NCI-H2081 treated with DMSO at 0.1 percent for 48 hours (cell line): ENCODE measurements at places on chromosomes 4 and X.

- DNase-seq: no peak
These were observed 299.5 kb downstream of the ARHGAP24 start for GRCh38 chr4:85774489-85774888.

- DNase-seq: no peak
These were observed 37.5 kb upstream of the TMEM150C start for GRCh38 chr4:82599336-82599735.

GRCh38 chrX:26253526-26253925 is 37.6 kb downstream of the MAGEB5 start:
- DNase-seq: no peak

GRCh38 chr4:7677799-7678301 is 243.1 kb upstream of the PSAPL1 start:
- no peak for DNase-seq

DNA sequence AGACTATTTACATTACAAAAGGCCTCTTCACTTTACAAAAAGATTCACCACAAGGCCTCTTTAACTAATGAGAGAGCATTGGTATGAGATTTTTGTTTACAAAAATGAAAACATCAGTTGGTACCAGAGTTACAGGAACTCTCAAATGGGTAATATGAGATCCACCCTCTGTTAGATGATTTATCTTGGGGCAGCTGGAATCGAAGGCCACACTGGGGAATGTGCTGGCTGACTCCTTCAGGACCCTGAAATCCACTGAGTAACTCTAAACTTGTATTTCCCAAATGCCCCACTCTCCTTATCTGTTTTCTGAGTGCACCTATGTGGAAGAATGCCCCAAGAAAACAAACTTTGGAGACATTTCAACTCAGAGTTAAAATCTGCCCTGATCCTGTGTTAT is 232.9 kb upstream of the F9 start:
- DNase-seq: no peak

GRCh38 chrX:79096145-79096556 is 48.3 kb upstream of the GPR174 start:
- no peak for DNase-seq

GRCh38 chr4:26113339-26113940 is 199.4 kb downstream of the SMIM20 start:
- no peak for DNase-seq

- DNase-seq: no peak
These were observed 279.7 kb upstream of the ARX start for GRCh38 chrX:25295466-25295865.

DNA sequence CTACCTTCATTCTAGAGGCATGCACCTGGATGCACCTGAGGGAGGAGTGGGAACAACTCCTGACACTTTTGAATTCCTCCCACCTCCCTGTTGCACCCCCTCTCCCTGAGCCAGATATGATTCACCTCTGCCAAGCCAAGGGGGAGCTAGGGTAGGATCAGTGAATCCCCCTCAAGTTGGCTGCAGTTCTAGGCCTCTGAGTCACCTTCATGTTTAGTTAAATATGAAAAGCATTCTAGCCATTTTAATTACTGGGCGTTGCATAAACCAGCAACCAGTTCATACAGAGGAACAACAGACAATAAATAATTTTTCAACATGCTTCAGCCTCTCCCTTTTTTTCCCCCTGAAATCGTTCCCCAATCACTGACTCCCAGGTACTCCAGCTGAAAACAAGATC is 1440.2 kb downstream of the ADGRL3 start:
- no peak for DNase-seq

- no peak for DNase-seq
These were observed 24.3 kb downstream of the TBCK start for GRCh38 chr4:106291678-106292077.

DNA sequence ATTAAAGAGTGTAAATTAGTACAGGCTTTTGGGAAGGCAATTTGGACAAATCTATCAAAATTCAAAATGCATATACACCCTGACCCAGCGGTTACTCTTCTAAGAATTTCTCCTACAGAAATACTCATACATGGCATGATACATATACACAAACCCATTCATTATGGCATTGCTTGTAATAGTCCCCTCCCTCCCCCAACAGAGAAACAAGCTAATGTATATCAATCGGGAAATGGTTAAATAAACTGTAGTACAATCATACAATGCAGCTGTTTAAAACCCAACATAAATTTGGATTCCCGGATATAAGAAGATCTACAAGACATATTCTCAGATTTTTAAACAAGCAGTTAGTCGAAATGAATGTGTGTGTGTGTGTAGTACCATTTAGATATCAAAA is 808 bp downstream of the HUWE1 start:
- no peak for DNase-seq

GRCh38 chrX:153816831-153817690 is 13.3 kb downstream of the PDZD4 start:
- no peak for DNase-seq

- no peak for DNase-seq
These were observed 44.9 kb downstream of the ZBTB49 start for GRCh38 chr4:4334798-4335520.

DNA sequence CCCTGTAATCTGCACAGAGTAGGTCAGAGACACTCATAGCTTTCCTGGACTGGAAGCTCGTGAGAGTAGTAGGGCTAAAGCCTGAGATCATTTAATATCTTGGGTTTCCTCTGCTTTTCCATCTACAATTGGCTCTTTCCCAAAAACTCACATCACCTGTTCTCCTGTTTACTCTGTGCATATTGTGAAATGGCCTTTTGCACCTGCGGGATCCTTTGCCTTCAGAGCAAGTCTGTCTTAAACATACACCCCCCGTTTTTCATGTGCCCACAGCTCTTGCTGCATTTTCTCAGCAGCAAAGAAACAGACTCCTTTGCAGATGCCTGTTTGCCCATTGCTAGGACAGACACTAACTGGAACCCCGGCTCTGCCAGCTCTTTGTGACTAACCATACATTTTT is 608.3 kb upstream of the PCDH10 start:
- DNase-seq: peak; percentile 22

GRCh38 chr4:1096841-1097240 is 16.5 kb downstream of the RNF212 start:
- DNase-seq: no peak

- no peak for DNase-seq
These were observed 18.0 kb downstream of the CXCL2 start for GRCh38 chr4:74081035-74081434.

DNA sequence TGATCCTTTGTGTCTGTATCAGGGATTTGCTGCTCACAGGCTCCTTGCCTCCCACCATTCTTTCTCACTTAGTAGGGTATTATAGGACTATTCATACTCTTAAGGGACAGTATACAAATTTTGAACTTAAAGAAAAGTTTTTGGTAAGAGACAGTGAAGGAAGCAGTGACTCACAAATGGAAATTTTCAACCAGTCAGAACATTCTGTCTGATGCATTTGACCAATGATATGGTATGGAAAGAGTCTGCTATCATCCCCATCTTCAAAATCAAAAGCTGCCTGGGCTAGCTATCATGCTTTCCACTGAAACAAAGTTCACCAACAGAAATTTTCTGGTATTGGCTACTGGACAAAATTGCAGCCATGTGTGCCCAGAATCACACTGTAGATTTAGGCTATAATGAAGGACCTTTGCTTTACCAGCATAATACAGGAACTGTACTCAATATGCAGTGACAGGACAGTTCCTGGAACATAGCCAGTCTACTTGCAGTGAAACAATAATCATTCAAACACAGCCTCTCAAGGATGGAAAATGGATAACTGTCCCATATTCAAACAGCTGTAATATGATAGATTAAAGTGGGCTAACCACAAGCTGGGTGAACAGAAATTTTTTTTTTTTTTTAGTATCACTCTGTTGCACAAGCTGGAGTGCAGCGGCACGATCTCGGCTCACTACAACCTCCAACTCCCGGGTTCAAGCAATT is 109.0 kb upstream of the ACSL4 start:
- DNase-seq: no peak

DNA sequence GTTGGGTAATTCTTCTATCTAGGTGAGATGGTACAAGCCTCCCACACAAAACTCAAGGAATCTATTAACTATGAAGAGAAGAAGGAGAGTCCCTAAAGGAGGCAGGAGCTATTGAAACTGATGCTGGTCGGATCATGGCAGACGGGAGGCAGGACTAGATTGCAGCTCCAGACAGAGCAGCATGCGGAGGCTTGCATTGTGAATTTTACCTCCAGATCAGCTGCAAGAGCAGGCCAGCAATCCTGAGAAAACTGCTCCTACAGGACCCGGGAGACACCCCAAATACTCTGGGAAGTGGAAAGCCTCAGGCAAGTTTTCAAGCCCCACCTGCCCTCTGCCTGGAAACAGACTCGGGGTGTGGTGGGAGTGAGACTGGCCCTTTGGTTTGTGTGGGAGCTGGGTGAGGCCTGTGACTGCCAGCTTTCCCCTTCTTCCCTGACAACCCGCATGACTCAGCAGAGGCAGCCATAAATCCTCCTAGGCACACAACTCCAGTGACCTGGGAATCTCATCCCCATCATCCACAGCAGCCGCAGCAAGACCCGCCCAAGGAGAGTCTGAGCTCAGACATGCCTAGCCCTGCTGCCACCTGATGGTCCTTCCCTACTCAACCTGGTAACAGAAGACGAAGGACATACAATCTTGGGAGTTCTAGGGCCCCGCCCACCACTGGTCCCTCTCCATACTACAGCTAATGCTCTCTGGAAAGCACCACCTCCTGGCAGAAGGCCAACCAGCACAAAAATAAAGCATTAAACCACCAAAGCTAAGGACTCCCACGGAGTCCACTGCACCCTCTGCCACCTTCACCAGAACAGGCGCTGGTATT is 30.9 kb downstream of the GATB start:
- no peak for DNase-seq

DNA sequence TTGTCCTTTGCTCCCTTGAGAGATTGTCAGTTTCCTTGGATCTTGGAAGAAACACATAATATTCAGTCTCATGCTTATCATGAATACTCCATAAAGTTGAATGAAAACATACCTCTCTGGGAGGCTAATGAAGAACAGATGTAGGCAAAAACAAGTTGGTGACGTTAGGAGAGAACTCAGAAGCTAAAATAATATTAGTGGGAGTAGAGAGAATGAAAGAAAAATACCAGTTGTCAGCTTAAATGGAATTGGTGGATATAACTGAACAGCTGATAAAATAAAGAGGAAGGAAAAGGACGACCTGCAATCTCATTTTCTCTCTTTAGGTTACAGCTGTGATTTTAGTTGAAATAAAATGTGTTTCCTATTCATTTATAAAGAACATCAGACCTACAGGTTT is 124.8 kb downstream of the SNCA start:
- DNase-seq: no peak

DNA sequence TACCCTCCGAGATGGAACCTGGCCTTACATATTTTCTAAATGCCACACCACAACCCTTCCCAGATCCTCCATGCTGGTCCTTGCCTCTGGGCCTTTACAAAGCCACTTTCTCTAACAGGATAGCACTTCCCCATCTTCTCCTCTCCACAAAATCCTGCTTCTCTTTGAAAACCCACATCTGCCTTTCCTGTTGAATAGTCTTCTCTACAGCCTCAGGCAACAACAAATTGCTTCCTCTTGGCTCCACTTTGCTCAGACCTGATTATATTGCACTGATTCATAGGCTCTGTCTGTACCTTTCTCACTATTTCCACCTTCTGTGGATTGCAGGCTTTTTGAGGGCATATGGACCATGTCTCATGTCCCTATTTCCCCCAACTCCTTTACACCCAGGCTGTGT is 203.7 kb upstream of the MBNL3 start:
- no peak for DNase-seq

- DNase-seq: no peak
These were observed 28.6 kb upstream of the TAF9B start for GRCh38 chrX:78168065-78168464.

DNA sequence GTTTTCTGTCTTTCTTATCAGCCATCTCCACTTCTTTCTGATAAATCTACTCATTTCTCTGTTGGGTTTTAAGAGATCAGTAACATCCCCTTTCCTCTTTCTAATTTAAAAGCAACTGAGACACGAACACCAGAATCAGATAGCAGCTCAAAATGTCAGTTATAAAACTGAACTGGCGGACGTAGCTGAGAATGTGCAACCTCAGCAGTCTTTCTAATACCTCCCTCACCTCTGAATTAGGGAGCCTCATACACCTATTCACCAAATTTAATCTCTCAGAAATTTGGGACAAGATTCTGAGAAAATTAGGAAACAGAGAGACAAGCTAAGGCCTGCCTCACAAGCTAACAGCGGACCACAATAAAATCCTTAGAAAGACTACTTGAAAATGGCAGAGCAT is 52.0 kb upstream of the ACSL4 start:
- no peak for DNase-seq

- DNase-seq: no peak
These were observed 248.9 kb downstream of the SCFD2 start for GRCh38 chr4:53116954-53117353.

DNA sequence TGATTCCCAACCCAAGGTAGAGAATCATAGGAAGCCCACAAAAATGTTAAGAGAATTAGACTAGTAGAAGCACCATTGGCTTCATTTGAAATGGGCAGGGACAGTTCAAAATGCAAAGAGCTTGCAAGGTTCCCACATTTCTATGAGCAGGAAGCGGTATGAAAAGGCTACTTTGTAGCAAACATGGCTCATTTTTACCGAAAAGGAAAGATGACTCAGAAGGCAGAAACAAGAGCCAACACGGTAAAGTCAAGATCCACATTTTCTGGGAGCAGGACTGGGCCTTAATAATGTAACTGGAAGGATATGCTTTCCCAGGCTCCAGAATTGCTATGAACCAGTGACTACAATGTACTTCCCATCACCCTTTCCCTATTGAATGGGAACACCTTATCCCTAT is 89.5 kb downstream of the GLRA3 start:
- DNase-seq: no peak

DNA sequence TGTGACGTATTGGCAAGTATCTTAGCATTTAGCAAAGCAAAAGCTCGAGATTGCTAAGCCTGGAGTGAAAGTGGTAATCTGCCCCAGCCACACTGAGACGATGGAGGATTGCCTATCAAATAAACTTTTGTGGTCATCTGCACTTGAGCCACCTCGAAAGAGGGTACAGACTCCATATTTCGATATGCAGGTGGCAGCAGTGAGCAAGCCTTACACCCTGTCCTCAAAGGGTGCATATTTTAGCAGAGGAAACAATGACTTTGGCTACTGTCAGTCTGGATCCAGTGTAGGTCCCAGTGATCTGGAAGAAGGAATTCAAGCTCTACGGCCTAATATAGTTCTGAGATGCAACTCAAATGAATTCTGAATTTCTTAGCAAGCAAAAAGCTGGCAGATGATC is 153.9 kb downstream of the ATG4A start:
- no peak for DNase-seq
